ENCODE measurements at places on chromosomes 1 and 21. TPM values are rescaled to one million over a fixed set of nuclear protein-coding genes. Genes with fewer than 3 reads are reported as not detected.

CD52 gene
- polyA plus RNA-seq, result 7,622 TPM

DNAJC6 gene
- polyA plus RNA-seq, result 1.0 TPM

SCYL3 gene
- polyA plus RNA-seq, result 13.5 TPM

ERRFI1 gene
- polyA plus RNA-seq, result 1.1 TPM

AMY1B gene
- not detected for polyA plus RNA-seq

DNA sequence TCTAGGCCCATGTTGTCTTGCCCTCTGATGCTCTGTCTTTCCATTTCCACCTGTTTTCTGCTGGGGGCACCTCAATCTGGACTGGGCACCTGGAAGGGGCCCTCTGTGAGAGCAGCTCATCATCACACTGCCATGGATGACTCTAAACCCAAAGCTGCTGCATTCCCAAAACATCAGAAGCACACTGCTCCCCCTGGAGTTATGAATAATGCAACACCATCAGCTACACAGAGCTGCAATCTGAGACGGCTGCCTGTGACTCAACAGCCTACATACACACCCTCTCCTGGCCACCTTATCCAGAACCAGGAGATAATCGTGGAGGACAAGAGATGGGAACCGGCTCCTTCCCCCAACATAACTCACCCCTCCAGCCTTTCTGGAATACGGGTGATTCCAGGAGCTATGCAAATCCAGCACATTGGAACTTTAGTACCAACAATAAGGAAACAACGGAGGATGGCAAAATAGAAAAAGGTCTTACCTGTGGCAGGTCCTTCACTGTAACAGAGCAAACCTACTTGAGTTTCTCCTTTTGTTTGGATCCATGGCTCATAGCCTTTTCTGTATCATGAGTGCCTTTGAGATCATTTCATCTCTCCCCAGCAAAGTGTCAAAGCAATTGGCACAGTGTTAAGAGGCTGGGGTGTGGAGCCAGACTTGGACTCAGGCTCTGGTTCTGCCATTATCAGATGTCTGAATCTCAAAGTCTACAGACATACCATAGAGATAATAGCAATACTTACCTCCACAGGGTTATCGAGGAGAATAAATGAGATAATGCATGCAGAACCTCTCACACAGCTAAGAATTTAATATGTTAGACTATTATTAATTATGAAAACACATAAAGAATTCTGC, 29.3 kb downstream of the AK2 start:
- no peak overlapping the region for H3K4me3 ChIP-seq
- peaks cover 29% of the 10 kb centered on the region for H3K36me3 ChIP-seq
- H3K27ac ChIP-seq, result no peak overlapping the region
- H3K4me1 ChIP-seq, result no peaks in the 10 kb centered on the region

DNA sequence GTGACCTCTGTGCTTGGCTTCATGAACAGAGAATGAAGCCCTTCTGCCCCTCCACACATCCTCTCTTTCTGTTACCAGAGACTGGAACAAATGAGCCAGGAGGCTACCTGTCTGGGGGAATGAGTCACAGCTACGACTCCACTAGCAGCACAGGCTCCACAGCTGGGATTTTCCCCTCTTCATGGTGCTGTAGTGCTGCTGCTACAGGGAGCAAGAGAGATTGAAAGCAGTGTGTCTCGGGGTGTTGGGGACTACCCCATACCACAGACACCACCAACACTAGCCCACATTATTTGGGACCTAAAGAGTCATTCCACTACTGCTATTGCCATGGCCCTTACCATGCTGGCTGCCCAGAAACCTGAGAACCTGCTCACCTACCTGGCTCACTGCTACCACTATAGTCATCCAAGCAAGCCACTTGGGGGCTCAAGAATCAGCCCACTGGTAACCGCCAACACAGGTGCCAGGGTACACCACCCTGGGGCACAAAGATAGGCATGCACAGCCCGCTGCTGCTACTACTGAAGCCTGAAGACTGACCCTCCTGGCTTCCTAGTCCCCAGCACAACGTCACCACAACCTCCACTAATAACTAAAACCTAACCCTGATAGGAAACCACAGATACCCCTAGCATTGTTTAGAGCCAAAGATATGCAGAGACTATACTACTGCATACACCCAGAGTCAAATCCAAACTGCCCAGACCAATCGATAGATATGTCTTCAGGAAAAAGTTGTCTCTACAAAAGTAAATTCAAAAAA, 17.7 kb downstream of the CD1E start:
- H3K4me3 ChIP-seq, result no peak overlapping the region
- H3K27ac ChIP-seq, result no peak overlapping the region
- H3K27me3 ChIP-seq, result no peaks in the 10 kb centered on the region
- no peaks in the 10 kb centered on the region for H3K36me3 ChIP-seq
- no peaks in the 10 kb centered on the region for H3K4me1 ChIP-seq

- H3K27ac ChIP-seq, result no peak overlapping the region
- no peaks in the 10 kb centered on the region for H3K4me1 ChIP-seq
These were observed 287.0 kb upstream of the ESRRG start for GRCh38 chr1:217010253-217010652.

DNA sequence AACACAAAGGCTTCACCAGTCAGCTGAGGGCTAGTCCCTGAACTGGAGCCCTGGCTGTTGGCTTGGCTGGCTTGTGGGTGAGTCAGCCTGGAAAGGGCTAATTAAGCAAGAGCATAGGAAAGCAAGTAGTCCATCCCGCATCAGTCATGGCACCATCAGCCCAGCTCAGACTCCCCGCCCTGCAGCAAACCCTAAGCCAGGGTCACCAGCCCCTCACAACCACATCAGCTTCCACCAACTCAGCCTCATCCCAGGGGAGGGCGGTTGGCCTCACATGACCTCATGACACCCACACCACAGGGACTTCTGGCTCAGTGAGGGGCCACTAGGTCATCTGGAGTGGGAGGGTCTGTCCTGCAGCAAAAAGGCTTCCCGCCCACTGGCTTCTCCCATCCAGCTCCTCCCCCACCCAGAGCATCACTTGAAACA, 7.0 kb upstream of the SPATC1L start:
- peaks cover 23% of the 10 kb centered on the region for H3K36me3 ChIP-seq
- H3K4me1 ChIP-seq, result no peaks in the 10 kb centered on the region
- no peak for DNase-seq
- no peak overlapping the region for H3K27ac ChIP-seq
- H3K4me3 ChIP-seq, result no peak overlapping the region
- H3K27me3 ChIP-seq, result no peaks in the 10 kb centered on the region

DNA sequence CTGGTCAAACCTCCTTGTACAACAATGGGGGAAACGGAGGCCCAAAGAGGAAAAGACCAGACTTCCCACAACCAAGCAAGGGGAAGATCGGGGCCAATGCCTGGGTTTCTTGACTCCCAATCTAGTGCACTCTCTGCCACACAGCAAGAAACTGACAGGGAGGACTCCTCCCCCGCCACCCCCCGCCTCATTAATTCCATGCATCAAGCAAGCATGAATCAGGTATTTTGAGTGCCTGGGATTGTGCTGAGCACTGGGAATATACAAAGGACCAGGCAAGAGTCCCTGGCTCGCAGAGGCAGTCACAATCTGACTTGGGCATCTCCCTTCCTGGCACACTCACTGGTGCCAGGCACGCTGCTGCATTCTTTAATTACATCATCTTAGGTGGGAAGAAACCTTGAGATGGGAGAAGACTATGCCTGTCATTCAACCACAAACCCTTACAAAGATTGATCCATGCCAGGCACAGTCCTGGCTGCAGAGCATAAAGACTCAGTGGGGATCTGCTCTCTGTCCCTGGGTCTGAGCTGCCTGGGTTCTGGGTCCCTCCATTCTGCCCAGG, 4.4 kb upstream of the KCNC4 start:
- H3K27me3 ChIP-seq, result no peaks in the 10 kb centered on the region
- DNase-seq, result no peak
- peaks cover 32% of the 10 kb centered on the region for H3K4me1 ChIP-seq
- no peak overlapping the region for H3K27ac ChIP-seq
- no peaks in the 10 kb centered on the region for H3K36me3 ChIP-seq

- H3K27ac ChIP-seq, result no peak overlapping the region
- peaks cover 85% of the 10 kb centered on the region for H3K4me1 ChIP-seq
- peaks cover 7% of the 10 kb centered on the region for H3K36me3 ChIP-seq
- no peaks in the 10 kb centered on the region for H3K27me3 ChIP-seq
These were observed 15.0 kb downstream of the IFFO2 start for GRCh38 chr1:18941221-18942141.

DNA sequence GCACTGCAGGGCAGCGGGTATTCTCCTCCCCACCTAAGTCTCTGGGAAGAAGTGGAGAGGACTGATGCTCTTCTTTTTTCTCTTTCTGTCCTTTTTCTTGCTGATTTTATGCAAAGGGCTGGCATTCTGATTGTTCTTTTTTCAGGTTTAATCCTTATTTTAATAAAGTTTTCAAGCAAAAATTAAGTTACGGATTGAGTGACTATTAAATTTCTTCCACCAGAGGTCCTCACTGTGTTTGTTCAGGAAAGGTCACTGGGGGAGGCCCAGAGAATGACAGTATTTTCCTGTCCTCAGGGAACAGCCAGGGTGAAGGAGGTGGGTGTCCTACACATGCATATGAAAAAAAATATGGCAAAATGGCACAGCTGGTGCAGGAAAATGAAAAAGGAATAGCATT, 4.4 kb upstream of the ELF3 start:
- H3K4me1 ChIP-seq, result no peaks in the 10 kb centered on the region
- peaks cover 28% of the 10 kb centered on the region for H3K36me3 ChIP-seq
- no peak overlapping the region for H3K4me3 ChIP-seq
- H3K27me3 ChIP-seq, result no peaks in the 10 kb centered on the region
- H3K27ac ChIP-seq, result no peak overlapping the region

GRCh38 chr1:154784416-154784815, 85.7 kb downstream of the KCNN3 start:
- DNase-seq, result no peak
- no peaks in the 10 kb centered on the region for H3K36me3 ChIP-seq
- no peaks in the 10 kb centered on the region for H3K27me3 ChIP-seq
- H3K4me3 ChIP-seq, result no peak overlapping the region
- peaks cover 33% of the 10 kb centered on the region for H3K4me1 ChIP-seq
- H3K27ac ChIP-seq, result no peak overlapping the region

DNA sequence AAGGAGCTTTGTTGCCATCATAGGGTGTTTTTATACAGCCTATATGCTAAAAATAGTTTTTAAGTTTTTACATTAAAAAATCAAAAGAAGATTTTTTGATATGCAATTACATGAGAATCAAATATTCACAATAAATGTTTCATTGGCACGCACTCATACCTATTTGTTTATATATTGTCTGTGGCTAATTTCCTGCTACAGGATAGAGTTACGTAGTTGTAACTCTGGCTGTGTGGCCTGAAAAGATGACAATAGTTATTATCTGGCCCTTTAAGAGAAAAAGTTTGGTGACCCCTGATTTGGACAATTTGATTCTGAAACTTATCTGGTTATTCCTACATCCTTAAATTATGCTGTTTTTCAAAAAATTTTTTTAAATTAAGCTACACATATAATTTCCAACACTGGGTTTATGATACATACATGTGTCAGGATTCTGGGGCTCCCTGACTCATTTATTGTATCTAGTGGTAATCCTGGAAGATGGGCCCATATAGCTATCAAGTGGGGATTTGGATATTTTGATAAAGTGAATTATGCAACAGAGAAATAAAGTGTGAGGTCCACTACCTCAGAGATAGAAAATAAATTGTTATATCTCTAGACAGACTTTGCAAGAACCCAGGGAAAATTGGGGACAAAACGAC, 370.2 kb upstream of the LYPLAL1 start:
- no peaks in the 10 kb centered on the region for H3K36me3 ChIP-seq
- no peaks in the 10 kb centered on the region for H3K4me1 ChIP-seq
- H3K27me3 ChIP-seq, result no peaks in the 10 kb centered on the region
- H3K4me3 ChIP-seq, result no peak overlapping the region
- H3K27ac ChIP-seq, result no peak overlapping the region

DNA sequence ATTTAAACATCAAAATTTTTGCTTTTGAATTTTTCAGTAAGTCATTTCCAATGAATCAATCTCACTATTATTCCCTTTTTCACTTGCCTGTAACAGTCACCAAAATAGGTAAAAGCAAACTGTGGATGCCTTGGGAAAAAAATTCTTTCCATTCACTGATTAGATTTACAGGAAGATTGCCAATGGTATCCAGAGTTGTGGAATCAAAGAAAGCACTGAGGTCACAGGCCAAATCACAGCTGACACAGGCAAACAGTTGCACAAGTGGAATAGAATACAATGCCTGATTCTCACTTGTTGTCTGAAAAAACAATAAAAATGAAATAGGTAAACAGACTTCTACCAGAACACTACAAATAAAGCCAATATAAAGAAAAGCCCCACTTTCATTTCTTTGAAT, 48.4 kb downstream of the LTN1 start:
- no peaks in the 10 kb centered on the region for H3K27me3 ChIP-seq
- H3K4me3 ChIP-seq, result no peak overlapping the region
- peaks cover 19% of the 10 kb centered on the region for H3K36me3 ChIP-seq
- H3K27ac ChIP-seq, result no peak overlapping the region
- no peaks in the 10 kb centered on the region for H3K4me1 ChIP-seq
- DNase-seq, result no peak

GRCh38 chr1:28914228-28915030, at the start of gene EPB41:
TSS of gene EPB41 (plus strand) at chr1:28914569. CDS start at chr1:28987438, 72,869 bp downstream.
- H3K27ac ChIP-seq, result peak within 1 kb of the TSS; percentile 68
- H3K36me3 ChIP-seq, result no peaks in the 10 kb centered on the region
- H3K4me3 ChIP-seq, result peak within 1 kb of the TSS; percentile 98
- peaks cover 47% of the 10 kb centered on the region for H3K4me1 ChIP-seq
- no peaks in the 10 kb centered on the region for H3K27me3 ChIP-seq

DNA sequence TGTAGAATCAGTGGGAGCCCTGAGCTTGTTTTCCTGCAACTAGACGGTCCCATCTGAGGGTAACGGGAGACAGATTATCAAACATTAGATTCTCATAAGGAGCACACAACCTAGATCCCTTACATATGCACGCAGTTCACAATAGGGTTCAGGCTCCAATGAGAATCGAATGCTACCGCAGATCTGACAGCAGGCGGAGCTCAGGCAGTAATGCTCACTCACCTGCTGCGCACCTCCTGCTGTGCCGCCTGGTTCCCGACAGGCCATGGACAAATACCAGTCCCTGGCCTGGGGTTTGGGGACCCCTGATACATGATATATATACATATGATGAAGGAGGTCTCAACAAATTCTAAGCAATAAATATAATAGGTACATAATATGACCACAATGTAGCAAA, 19.7 kb upstream of the SMIM12 start:
- H3K4me3 ChIP-seq, result no peak overlapping the region
- H3K36me3 ChIP-seq, result no peaks in the 10 kb centered on the region
- DNase-seq, result no peak
- H3K27me3 ChIP-seq, result peaks cover 7% of the 10 kb centered on the region
- no peak overlapping the region for H3K27ac ChIP-seq

- H3K27me3 ChIP-seq, result no peaks in the 10 kb centered on the region
- no peak for DNase-seq
These were observed 59.2 kb downstream of the LRRN2 start for GRCh38 chr1:204626381-204626780.

- no peak for DNase-seq
- no peaks in the 10 kb centered on the region for H3K36me3 ChIP-seq
- peaks cover 9% of the 10 kb centered on the region for H3K27me3 ChIP-seq
- H3K27ac ChIP-seq, result no peak overlapping the region
- H3K4me3 ChIP-seq, result no peak overlapping the region
- no peaks in the 10 kb centered on the region for H3K4me1 ChIP-seq
These were observed 107.8 kb upstream of the WNT4 start for GRCh38 chr1:22250724-22251123.

GRCh38 chr21:45139473-45139872, 65.1 kb downstream of the ADARB1 start:
- no peaks in the 10 kb centered on the region for H3K27me3 ChIP-seq
- peaks cover 4% of the 10 kb centered on the region for H3K4me1 ChIP-seq
- no peaks in the 10 kb centered on the region for H3K36me3 ChIP-seq

All from CD8-positive, alpha-beta memory T cell (primary cell).